Stimulated activated CD4-positive, alpha-beta T cell treated with anti-CD3 and anti-CD28 coated beads, Interleukin-12 subunit alpha, Interleukin-12 subunit beta, amount 100 ng/mL, for 24 hours (primary cell): ENCODE measurements at places on chromosomes 7 and 10.
A peak's percentile ranks its signal among the peaks of the same experiment; 100 is the strongest.

DNA sequence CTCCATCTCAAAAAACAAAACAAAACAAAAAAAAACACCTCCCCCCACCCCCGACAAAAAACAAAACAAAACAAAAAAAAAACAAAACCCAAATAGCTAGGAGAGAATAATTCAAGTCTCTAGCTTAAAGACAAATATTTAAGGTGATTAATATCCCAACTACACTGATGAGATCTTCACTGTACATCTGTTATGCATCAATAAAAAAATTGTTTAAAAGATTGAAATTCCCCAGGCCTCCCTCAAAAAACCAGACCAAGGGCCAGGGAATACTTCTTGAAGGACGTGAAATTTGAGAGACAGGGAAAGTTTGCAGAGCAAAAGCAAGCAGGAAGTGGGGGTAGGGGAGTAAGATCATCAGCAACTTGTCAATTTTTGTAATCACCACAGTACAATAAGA, 232.6 kb downstream of the REEP3 start:
- DNase-seq, result no peak

- DNase-seq, result no peak
Measured at GRCh38 chr7:112215787-112216186, 9.3 kb downstream of the ZNF277 start.

DNA sequence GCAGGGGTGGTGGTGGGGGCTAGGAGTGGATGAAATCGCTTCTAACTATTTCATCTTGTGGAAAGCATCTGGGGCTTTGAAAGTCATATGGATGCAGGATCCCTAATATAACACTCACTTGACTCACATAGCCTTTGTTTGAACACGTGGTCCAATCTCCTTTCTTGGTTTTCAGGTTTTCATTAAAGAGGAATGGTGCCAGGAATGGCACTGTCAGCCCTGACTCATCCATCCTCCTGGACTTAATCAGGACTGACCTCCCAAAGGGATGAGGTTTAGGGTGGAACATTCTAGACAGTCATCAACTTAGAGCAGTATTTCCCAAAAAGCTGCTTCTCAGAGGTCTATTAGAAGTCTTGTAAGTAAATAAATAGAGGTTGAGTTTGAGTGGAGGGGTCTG, 162.0 kb upstream of the PLXNA4 start:
- no peak for DNase-seq

DNA sequence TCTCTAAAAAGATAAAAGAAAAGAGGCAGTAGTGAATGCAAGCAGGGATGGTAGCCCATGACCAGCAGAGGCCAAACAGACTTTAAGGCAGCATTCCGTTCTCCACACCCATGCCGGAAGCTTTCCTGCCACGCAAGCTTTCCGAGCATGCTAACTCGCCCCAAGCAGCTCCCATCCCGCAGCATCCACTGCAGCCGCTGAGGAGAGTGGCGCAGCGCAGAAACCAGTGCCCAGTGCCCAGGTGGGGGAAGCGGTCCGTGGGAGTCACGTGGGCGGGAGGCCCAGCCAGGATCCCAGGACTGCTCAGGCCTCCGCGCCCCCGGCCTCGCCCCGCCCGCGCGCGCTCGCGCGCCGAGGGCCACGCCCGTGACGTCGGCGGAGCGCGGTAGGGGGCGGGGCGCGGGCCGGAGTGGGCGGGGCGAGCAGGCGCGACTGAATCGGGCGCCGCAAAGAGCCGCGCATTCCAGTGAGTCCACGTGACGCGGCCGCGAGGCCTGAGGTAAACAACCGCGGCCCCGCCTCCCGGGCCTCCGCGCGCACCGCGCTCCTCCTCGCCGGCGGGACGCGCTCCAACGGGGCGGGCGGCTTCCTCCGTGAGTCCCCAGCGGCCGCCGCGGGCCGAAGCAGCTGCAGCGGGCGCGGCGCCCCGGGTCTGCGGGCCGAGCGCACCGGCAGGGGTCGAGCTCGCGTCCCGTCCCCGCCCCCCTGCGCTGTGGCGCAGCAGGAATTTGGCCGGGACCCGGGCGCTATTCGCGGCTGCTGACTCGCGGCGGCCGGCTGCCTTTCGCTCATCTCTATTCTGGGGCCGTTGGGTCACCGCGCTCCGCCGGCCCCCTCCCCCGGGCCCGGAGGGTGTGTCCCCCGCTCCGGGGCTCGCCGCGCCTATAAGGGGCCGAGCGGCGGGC, at the start of gene OTUD1:
TSS of gene OTUD1 (plus strand) at position 529 of the 905 bp plus-strand sequence. CDS start 383 bp downstream, outside the sequence.
- DNase-seq, result peak; percentile 91

DNA sequence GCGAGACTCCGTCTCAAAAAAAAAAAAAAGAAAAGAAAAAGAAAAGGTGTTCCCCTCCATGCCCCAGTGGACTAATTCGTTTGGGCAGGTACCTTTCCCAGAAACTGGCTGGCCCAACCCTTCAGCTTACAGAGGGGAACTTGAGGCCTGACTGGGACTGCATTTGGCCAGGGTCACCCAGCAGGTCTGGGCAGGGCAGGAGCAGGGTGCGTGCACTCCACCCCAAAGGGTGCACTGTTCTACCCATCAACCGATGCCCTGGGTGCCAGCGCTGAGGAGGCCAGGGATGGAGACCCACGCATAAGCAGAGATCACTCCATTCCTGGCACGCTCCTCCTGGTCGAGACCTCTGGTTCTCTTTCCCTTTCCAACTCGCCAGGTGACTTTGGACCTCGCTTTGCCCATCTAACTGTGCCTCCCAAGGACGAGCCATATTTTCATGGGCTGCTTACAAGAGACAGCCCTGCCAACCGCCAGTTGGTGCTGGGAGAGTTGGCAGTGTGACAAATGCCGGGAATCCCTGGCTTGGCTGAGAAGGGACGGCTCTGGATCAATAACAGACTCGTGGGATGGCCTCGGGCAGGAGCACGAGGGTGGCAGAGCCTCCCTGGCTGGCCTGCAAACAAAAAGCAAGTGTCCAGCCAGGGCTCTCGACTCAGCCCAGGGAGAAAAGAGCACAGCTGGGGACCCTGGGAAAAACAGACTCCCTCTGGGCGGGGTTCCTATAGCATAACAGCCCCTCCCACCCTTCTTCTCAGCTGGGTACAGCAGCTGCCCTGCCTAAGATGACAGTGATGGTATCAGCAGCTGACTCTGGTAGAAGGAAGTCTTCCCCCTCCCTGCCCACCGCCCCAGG, 7.9 kb downstream of the HSPB1 start:
- no peak for DNase-seq

DNA sequence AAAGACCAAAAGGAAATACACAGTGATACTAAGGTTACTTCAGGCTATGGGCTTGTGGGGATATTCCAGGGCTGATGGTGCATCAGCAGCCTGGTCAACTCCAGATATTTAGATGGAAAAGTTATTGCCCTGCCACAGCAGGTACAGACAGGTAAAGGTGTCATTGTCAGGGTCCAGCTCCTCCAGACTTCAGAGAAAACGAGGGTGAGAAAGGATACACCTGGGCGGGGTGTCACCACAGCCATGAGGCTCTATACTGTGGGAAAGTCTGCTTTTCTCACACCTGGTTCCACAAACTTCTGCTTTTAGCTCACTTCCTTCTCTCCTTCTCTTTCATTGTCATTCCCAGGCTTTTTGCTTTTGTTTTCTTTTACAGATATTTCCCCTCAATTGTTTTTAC, 2.0 kb upstream of the C10orf120 start:
- no peak for DNase-seq

DNA sequence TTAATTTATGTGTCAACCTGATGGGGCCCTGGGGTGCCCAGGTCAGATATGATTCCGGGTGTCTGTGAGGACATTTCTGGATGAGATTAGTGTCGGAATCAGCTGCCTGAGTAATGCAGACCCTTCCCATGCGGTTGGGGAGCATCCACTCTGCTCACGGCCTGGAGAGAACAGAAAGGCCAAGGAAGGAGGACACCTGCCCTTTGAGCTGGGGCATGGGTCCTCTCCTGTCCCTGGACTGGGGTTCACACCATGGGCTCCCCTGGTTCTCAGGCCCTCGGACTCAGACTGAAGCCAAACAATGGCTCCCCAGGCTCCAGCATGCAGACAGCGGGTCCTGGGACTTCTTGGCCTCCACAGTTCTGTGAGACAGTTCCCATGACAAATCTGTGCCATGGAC, 94.3 kb downstream of the BMS1 start:
- no peak for DNase-seq

- DNase-seq, result no peak
Measured at GRCh38 chr7:11082552-11083213, 109.0 kb downstream of the PHF14 start.

DNA sequence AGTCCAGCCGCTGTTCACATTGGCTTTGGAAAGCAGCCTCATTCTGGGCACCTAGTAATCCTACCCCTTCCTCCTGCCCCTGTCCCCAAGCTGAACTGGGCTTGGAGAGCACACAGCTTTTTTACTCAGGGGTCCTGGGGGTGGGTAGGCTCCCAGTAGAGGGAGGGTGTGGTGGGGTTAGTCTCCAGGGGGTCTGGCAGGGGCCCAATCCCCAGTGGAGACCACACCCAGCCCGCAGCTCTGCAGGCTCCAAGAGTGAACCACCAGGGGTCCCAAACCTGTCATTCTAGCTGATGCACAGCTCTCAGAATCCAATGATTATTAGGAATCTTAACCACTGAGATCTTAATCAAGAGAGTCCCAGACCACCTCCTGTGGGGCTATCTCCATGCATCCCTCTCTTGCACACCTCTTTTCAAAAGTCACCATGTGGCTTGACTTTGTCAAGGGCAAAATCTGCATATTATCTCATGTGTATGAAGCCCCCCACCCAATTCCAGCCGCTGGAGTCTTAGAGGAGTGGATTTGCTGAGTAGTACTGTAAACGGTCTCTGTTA, 2.7 kb downstream of the HOXA11 start:
- no peak for DNase-seq

DNA sequence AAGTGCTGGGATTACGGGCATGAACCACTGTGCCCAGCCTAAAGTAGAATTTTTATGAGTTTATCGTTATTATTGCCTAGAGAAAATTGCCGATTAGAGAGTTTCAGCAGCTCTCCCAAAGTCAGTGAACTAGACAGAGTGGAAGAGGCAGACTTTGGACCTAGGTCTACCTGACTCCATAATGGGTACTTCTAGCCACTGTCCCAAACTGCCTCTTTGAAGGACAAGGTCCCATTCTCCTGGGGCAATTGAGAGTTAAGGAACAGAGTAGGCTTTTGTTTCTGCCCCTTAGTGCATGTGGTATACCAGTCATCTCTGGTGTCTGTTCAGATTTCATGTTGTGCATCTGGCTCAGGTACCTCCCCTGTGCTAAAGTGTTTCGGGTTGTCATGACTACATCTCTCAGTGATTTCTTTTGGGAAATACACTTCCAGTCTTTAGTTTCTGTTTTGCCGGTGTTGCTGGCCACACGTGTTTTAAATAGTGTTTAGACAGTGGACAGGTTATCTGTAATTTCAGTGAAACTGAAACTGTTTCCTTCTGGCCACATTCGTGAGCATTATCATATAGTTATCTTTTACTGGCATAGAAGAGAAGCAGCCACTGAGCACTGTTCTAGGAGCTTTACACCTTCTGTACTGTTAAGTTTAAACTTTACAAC, 4.7 kb downstream of the TMEM236 start:
- no peak for DNase-seq

- DNase-seq, result no peak
Measured at GRCh38 chr7:105617280-105618015, 36.2 kb upstream of the EFCAB10 start.

GRCh38 chr10:113479346-113480080, 73.3 kb upstream of the HABP2 start:
- DNase-seq, result no peak

GRCh38 chr10:46229144-46229563, 57.6 kb upstream of the ANTXRL start:
- DNase-seq, result no peak

DNA sequence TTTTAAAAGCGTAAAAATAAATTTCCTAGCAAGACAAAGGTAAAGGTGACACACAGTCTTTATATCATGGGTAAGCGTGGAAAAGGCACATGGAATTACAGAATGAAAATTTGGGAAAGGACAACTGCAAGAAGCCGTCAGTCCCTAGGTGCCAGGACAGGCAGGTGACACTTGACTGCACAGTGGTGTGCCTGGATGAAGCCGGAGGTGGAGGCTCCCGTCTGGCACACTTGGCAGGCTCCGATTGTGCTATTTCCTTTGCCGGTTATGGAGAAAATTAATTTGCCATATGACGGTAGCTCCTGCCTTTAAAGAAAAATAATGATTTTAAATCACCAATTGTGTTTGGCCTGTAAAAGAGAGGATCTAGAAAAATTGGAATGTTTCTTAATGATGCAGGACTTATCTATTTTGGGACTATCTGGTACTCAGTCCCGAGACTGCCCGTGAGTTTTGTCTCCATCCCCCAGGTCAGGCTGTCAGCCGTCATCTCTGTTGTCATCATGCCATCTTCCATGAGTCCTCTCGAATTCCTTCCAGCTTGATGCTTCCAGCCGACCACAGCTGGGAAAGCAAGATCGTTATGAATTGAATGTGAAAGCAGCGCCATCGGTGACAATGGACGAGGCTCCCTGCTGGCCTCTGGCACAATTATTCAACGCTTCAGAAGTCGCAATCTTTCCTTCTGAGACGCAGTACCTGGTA, 56.2 kb upstream of the MGMT start:
- no peak for DNase-seq

- DNase-seq, result no peak
Measured at GRCh38 chr10:86747796-86748581, 8.4 kb upstream of the BMPR1A start.

DNA sequence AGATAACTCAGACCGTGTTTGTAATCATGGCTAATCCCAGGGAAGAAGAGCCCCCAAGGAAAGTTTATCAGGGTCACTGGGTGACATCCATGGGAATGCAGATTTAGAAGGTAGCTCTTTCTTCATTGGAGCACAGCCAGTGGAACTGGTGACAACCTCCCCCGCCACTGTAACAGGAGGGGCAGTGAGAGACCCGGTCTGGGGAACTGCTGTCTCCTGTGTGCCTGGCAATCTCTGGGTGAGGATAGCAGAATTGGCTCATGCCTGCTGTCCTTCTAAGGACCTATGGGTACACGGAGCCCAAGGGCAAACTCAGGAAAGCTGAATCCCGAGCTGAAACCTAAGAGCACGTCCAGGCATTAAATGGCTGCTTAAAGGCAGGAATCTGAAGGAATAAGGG, 341.6 kb downstream of the ABCA13 start:
- no peak for DNase-seq

- no peak for DNase-seq
Measured at GRCh38 chr10:50397312-50398140, 146.2 kb upstream of the ASAH2 start.
